ENCODE measurements at places on chromosomes 1 and 21.
A peak's percentile ranks its signal among the peaks of the same experiment; 100 is the strongest.

GRCh38 chr1:6795661-6796060 is 10.4 kb downstream of the CAMTA1 start:
- no peak for DNase-seq

GRCh38 chr1:162357681-162358266 is 18.9 kb downstream of the SPATA46 start:
- DNase-seq: peak; percentile 43

DNA sequence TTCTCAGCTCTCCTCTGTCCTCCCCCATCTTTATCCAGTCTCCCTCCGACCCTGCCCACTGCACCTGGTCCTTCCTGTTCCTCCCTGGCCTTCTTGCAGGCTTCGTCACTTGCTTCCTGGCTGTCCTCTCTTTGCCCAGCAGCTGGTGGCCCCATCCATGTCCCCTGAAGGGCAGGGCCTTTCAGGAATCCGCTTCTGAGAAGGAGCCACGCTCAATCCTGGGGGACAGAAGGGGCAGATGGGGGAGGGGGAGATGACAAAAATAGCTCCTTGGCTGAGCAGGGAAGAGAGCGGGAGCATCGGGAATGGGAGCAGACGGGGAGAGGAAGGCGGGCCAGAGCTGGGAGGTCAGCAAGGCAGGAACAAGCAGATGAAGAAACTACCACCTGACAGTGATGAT is 40.7 kb downstream of the SLC30A1 start:
- DNase-seq: no peak

GRCh38 chr1:210536254-210536961 is 207.7 kb downstream of the HHAT start:
- peak; percentile 90 for DNase-seq

- no peak for DNase-seq
Measured at GRCh38 chr1:6961905-6962477, 176.7 kb downstream of the CAMTA1 start.

GRCh38 chr1:205927247-205927646 is 16.0 kb downstream of the SLC26A9 start:
- no peak for DNase-seq

GRCh38 chr1:186299570-186299969 is 75.5 kb downstream of the TPR start:
- DNase-seq: no peak

- no peak for DNase-seq
Measured at GRCh38 chr21:25054689-25055088, 552.6 kb downstream of the MRPL39 start.

- DNase-seq: no peak
Measured at GRCh38 chr1:41323243-41323642, 38.0 kb upstream of the FOXO6 start.

- no peak for DNase-seq
Measured at GRCh38 chr1:46772571-46772970, 26.3 kb upstream of the CYP4B1 start.

DNA sequence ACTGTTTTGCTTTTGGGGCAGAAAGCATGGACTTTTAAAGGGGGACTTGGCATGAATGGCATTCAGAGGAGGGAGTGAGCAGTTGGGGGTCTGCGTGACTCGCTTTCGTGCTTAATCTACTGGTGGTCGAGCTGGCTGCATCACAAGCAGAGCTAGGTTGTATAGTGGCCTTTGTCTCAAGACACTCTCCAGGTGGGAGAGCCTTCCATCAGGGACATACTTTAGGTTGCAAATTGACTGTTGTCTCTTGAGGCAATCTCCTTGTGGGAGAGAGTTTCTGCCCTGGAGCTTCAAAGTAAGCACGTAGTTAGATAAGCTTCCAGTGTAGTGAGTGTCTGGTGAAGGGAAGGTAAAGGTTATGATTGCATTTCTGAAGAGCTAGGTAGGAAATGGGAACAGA is 93.9 kb downstream of the C1orf21 start:
- no peak for DNase-seq

GRCh38 chr1:234917495-234918180 is 211.0 kb downstream of the TOMM20 start:
- no peak for DNase-seq

- DNase-seq: no peak
Measured at GRCh38 chr1:162371611-162372010, 5.0 kb downstream of the SPATA46 start.

GRCh38 chr1:12204754-12205658 is 24.8 kb upstream of the VPS13D start:
- DNase-seq: no peak
